ENCODE measurements at places on chromosomes 3 and 15.

DNA sequence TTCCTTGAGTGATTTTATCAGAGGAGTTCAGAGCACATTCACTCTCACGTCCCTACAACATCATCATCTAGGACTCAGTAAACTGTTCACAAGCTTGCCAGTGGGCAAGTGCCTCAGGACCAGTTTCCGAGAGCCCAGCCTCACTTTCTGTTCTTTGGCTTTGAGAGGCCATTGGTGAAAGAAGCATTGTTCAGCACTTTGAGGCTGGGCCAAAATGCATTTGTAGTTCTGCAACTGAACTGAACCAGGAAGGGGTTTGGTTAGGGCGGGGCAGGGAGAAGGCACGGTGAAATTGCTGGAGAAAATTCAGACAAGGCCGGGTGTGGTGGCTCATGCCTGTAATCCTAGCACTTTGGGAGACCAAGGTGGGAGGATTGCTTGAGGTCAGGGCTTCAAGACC is 222.1 kb upstream of the CHRM5 start:
- no peak for DNase-seq

DNA sequence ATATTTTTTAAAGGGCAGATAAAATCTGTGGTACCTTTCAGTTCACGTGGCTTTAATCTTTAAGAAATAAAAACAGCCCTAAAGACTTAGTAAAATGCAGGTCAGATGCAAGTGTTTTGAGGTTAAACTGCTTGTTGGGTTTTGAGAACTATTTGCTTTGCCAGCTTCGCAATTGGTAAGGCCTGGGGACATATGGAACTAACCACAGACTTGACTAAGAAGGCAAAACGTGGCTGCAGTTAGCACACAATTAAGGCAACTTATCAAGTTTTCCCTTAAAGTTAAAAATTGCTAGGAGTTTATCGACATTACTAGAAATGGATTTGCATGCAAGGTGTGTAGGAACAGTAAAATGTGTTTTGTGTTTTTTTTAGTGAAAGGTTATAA is 206.9 kb downstream of the ZNF385D start:
- no peak for DNase-seq

- DNase-seq = no peak
Observed at GRCh38 chr3:45641756-45642155, 47.2 kb downstream of the LIMD1 start.

GRCh38 chr3:181921220-181921619 is 209.5 kb downstream of the SOX2 start:
- DNase-seq = no peak

DNA sequence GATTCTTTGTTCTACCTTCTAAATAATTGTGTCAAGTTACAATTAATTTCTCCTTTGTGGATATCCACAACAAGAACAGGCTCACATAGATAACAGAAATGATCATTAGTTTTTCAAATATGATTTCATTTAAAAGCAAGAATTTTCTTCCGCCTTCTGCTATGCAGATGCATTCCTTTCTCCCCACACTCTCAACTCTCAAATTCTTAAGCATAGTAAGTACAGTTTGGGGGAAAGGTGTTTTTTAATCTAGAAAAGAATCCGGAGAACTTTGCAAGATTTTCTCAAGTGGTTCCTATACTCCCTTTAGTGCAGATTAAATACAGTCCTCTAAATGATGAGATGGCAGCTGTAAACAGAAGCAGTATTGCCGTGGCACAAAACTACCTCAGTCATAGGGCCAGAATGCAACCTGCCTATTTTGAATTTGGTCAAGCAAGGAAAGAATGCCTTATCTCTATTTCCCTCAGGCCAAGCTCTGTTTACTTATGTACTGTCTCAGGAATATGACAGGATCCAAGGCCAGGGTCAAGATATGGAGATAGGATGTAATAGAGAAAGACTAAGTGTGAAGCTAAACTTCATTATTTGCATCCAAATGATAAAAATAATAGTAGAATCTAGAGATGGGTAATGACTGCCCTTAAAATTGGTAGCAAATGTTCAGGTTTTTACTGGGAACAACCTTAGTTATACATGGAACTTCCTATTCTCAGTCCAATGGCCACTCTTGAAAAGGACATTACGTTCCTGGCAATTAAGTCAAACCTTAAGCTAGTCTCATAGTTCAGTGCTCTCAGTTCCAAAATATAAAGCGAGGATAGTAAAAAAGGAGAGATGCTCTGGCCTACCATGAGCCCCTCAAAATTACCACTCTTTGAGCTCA is 77.3 kb upstream of the PHLDB2 start:
- DNase-seq = no peak

DNA sequence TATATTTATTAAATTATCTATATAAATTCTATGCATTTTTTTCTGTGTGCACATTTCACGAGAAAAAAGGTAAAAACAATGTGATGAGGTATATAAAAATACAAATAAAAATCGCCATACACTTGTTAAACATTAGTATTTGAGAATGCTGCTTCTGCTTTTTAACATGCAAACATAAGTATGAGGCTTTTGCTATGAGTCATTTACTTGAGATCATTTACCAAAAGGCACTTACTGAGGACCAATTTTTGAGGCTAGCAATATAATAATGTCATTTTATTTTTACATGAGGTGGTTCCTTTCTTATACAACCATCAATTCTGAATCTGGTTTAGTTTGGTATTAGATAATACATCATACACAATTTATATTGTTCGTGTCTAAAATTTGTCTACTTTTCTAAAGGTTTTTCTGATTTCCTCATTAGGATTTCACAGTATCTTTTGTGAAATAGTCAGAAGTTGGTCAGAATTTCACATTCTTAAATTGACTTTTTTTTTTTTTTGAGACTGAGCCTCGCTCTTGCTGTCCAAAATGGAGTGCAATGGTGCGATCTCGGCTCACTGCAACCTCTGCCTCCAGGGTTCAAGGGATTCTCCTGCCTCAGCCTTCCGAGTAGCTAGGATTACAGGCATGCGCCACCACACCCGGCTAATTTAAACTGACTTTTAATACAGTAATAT is 25.6 kb downstream of the DCUN1D1 start:
- DNase-seq = no peak

DNA sequence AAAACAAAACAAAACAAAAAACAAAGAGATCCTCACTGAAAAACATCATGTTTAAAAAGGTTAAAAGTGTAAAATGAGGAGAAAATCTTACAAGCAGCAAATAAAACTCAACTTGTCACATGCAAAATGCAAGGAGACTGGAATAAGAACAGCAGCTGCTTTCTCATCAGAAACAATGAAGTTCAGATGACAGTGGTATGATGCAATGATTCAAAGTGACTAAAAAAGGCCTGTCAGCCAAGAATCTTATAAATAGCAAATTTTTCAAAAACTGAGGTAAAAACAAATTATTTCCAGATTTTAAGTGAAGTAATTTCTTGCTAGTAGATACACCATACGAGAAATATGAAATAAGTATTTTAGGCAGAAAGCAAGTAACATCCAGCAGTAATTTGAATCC is 68.6 kb upstream of the EPHA3 start:
- no peak for DNase-seq

DNA sequence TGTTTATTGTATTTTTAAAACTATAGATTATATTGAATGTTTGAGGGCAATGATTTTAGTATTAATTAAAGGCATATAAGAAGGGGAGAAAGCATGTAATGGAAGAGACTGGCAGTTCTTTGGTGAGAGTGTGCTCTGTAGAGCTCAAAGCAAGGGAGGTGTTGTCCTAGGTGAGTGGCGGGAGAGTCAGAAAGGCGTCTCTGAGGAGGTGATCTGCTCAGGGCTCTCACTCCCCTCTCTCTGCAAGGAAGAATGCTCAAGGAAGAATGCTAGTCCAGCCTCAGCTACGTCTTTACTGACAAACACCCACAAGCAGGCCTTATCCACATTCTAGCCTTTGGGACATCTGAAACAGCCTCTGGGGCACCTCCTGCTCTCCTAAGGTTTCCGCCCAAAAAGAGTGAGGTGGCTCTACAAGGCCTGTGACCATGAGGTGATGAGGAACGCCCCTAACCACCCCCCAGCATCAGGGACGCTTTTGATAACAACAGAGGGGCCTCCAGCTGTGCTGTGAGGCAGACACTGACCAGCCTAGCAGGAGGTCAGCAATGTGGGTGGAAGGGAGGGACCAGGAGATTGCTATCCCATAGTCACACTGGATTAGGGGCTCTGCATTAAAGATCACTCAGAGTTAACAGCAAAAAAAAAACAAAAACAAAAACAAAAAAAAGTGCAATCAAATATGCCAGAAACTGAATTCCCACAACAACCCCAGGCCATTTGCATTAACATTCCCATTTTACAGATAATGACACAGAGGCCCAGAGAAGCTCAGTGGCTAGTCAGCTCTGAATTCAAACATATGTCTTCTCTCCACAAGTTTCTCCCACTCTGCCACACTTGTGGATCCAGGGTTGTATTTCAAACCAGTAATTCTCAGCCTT is 202.2 kb upstream of the CTNNB1 start:
- DNase-seq = no peak

GRCh38 chr15:27662892-27663291 is 436.2 kb downstream of the OCA2 start:
- no peak for DNase-seq
